ENCODE measurements at places on chromosomes 11 and 22.
A peak's percentile ranks its signal among the peaks of the same experiment; 100 is the strongest.

GRCh38 chr11:119169282-119169719 lies 776 bp downstream of the NLRX1 start:
- peak; percentile 39 for DNase-seq

- no peak for DNase-seq
These were observed 59.5 kb downstream of the FAM168A start for GRCh38 chr11:73538381-73538872.

DNA sequence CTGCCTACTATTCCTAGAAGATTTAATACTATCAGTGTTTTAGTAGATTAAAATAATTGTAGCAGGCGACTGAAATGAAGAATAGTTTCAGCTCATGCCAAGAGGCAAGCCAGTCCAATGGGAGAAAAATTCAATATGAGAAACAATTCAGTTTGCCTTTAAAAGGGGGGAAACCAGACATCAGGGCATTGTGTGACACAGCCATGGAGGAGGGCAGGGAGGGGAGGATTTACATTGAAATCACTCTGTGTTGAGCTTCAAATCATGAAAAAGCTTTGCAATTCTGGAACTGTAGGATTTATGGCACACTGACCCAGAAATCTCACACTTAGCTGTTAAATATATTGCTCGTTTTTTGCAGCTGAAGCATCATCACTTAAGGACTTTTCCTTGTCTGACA lies 4.6 kb downstream of the SLC1A2 start:
- DNase-seq = no peak

- peak; percentile 60 for DNase-seq
These were observed 688 bp downstream of the PTS start for GRCh38 chr11:112226831-112227401.

DNA sequence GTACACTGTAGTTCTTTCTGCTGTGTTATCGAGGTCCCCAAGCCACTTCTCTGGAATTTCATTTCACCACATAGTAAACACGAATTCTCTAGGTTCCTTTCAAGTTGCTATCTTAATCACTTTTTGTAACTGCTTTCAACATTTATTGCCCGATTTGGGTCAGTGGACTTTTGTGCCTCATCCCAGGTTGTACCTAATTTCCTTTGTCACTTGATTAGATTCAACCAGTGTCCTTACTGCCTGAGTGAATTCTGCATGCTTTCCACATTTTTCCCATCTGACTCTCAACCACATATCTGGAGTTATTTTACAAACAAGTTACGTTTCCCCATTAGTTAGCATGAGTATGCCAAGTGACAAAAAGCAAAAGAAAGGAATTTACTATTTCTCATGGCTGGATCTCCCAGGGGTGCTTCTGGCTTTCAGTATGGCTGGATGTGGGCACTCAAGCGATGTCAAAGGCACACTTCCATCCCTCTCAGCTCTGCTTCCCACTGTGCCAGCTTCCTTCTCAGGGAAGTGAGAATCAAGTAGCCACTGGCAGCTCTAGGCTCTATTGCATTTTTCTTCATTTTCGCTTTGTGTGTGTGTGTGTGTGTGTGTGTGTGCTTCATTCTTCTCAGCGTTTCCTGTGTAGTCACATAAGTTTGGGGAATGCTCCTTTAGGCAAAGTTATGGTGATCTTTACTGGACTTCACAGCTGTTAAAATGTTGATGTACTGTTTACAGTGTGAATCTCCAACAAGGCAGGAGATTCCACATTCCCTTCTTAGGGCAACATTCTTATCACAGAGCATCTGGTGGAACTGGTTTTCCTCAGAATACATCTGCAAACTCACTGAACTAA lies 128.9 kb downstream of the DBX1 start:
- DNase-seq = peak; percentile 86

DNA sequence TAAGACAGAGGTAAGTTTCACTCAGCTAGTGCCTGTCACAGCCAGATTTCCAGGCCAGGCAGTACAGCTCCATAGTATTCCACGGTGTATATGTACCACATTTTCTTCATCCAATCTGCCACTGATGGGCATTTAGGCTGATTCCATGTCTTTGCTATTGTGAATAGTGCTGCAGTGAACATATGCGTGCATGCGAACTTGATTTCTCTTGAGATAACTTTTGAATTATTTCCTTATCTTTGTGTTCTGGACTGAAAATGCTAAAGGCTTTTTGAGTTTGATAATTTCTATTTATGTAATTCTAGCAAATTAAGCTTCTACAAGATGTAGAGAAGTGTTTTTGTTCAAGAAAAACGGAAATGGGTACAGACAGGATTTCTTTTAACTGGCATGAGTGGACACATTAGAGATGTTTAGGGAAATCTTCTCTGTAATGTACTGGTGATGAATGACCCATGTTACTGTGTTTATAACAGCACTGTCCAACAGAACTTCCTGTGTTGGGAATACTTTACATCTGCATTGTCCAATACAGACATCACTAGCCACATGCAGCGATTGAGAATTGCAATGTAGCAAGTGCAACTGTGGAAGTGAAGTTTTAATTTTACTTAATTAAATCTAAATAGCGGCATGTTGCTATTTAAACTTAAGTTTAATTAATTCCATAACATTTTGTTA lies 151.3 kb downstream of the CADM1 start:
- no peak for DNase-seq

DNA sequence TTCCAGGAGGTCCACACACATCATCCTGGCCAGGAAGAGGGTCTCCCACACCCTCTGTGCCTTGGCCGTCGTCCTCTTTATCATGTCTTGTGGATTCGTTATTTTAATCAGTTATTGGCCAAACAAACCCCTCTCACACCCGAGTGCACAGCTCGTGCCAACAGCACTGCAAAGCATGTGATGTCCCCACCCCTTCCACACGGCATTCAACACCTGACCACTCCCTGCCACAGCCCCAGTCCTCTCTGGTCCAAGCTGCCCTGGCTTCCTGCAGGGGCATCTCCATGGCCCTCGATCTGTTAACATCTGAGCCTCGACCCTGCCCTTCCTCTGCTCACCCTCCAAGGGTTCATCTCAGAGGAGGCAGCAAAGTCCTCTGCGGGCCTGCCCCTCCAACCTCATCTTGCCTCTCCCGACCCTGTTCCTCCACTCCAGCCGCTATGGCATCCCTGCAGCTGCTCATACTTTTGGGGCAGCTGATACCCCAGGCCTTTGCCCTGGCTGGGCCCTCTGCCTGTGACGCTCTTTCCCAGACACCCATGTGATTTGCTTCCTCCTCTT lies 14.0 kb downstream of the MYEOV start:
- DNase-seq = no peak

- DNase-seq = peak; percentile 89
These were observed 12.7 kb downstream of the C11orf91 start for GRCh38 chr11:33687733-33688479.

DNA sequence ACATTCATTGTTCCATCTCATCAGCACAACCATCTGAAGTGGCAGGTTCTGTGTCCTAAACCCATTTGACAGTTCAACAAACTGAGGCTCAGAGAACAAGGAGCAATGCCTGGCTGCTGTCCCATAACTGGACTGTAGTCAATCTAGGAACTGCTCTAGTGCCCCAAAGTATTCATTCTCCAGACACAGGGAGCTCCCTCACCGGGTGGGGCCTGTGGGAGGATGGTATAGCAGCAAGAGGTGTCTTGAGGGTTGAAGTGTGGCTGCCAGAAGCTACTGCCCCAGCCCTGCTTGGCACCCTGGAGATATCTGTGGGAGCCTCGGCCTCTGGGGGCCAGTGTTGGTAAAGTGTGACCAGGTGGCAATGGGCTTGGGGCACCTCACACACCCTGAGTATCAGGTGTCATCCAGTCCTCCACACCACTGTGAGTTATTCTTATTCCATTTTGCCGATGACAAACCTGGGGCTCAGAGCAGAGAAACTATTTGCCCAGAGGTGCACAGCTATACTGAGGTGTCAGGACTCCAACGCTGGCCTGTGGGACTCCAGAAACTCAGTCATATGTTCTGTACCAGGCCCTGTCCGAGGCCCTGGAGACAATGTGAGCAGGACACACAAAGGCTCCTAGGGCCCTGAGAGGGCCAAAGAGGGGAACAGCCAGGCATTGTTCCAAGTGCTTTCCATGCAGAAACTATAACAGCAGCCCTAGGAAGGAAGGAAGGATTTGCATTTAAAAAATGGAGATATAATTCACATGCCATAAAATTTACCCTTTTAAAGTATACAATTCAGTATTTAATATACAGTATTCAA lies 46.0 kb upstream of the KLHL35 start:
- no peak for DNase-seq

DNA sequence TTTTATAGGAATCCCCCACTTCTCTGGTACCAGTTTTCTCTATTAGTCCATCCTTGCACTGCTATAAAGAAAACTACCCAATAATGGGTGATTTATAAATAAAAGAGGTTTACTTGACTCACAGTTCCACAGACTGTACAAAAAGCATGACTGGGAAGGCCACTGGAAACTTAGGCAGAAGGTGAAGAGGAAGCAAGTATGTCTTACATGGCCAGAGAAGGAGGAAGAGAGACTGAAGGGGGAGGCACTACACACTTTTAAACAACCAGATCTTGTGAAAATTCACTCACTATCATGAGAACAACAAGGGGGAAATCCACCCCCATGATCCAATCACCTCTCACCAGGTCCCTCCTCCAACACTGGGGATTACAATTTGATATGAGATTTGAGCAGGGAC lies 68.9 kb upstream of the GNAZ start:
- DNase-seq = no peak

GRCh38 chr11:64652586-64653387 lies 61.8 kb downstream of the SLC22A12 start:
- DNase-seq = peak; percentile 81

DNA sequence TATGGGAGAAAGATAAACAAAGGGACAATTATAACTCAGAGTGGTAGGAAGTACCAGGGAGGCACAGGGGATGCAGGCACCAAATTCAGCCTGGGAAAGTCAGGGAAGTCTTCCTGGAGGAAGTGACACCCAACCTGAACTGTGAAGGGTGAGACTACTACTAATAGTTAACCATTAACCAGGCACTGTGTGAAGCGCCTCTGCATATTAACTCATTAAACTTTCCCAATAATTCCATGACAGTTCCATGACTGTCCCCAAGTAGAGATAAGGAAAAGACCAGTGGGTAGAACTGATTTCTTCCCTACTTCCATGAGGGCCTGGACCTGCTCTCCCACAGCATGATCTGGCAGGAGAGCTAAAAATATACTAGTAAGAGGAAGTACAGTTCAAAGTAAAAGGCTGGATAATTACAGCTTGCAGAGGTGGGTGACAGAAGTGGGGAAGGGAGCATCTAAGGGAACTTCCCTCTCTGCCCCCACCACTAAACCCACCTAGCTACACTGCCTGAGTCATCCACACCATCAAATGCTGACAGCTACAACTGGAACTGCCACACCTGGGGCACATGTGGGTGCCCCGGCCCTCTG lies 4.7 kb upstream of the AP1B1 start:
- DNase-seq = no peak

GRCh38 chr11:96647621-96648020 lies 257.8 kb downstream of the JRKL start:
- DNase-seq = no peak

- no peak for DNase-seq
These were observed 111.5 kb downstream of the TTC28 start for GRCh38 chr22:28568099-28568498.

DNA sequence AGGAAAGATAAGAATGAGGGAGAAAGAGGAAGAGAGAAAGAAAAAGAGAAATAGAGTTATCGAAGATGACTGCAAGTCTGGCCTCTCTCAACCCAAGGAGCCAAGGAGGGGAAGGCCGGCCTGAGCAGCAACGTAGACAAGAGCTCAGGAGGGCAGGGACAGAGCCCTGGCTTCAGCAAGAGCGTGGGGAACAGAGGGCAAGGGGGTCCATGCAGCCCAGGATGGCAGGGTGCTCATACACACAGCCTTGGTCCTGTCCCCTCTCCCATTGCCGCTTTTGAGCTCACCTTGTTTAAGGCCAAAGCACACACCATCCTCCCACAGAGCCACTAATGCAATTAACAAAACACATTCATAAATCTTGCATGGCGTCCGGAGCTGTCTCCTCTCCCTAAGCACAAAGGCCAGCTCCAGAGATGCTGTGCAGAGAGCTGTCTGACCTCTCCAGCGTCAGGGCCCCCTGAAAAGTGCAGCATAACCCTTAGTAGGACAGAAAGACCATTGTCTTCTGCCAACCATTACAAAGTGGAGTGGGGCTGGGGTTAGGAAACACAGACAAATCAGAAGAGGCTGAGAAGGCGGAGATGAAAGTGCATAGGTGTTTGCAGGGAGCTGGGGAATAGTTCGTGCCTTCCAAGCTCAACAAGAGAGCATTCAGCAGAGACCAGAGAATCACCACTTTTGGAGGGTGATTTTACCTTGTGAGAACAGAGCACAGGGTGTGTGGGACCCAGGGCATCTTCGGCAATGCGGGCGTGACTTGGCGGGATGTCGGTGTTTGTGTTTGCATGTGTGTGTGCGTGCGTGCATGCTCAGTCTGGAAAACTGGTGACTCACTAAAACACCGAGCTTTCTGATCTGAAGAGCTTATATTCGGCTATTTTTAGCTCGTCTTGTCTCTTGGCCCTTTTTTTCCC lies 28.2 kb upstream of the JAM3 start:
- DNase-seq = peak; percentile 35

- DNase-seq = peak; percentile 63
These were observed 1.2 kb downstream of the DPAGT1 start for GRCh38 chr11:119100246-119100970.

DNA sequence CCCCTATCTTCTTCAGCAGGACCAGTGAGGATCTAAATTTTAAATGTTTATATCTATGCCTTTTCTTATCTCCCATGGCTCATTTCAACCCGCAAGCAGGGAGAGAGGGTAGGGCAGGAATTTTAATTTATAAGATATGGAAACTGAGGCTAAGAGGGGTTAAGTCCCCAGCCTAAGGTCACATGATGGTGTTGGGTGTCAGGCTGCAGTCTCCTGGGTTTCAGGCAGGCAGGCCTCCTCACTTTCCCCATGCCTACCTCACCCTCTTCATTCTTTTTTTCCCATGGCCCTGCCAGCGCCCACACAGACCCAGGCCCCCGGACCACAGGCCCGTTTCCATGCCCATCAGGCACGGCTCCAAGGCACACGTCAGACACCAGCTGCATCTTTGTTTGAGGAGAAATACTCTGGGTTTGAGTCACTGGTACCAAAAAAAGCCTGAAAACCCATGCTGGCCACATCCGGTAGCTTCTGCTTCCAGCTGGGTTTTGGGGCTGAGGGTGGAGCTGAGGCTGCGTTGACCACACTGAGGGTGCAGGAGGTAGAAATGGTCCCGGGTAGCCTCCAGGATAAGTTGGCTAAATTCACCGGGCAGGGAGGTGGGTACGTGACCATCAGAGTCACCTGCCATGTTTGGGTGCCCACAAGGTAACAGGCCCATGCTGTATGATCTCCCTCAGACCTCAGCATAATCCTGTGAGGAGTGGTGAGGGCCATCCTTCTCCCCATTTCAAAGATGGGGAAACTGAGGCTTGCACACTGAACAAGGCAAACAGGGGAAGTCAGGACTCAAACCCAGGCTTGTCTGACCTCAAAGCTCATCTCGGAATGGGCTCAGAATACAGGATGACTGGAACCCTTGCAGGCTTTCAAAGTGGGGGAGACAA lies 7.5 kb downstream of the CRYBB1 start:
- DNase-seq = peak; percentile 80

GRCh38 chr22:41487037-41487935 lies 18.4 kb downstream of the ACO2 start:
- no peak for DNase-seq

- DNase-seq = no peak
These were observed 41.3 kb downstream of the EIF4ENIF1 start for GRCh38 chr22:31448382-31448781.

Data from choroid plexus epithelial cell (primary cell).